ENCODE measurements at places on chromosomes 4 and X.

- DNase-seq, result no peak
These were observed 10.5 kb downstream of the ABLIM2 start for GRCh38 chr4:8148159-8148558.

- DNase-seq, result no peak
These were observed 137.9 kb upstream of the MAGEA10 start for GRCh38 chrX:152276277-152276676.

DNA sequence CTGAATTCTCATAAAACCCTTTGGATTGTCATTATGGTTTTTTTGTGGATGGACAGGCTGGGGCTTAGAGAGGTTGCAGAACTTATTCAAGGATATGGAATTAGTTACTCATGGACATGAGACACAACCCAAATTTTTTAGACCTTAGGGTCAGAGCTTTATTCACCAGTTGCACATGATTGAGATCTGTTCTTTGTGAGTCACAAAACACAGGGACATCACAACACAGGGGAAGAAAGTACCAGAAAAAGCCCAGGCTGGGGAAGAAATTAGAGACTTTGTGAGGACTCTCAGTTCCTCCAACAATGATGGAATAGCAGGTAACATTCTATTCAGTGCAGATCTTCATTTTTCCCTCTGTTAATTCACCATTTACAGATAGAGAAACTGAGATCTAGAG, 602.4 kb upstream of the CPEB2 start:
- DNase-seq, result no peak

- DNase-seq, result no peak
These were observed 58.2 kb upstream of the CASK start for GRCh38 chrX:41981481-41982013.

- no peak for DNase-seq
These were observed 28.8 kb downstream of the ATP8A1 start for GRCh38 chr4:42627885-42628646.

- no peak for DNase-seq
These were observed 28.5 kb upstream of the ANK2 start for GRCh38 chr4:113020966-113021365.

DNA sequence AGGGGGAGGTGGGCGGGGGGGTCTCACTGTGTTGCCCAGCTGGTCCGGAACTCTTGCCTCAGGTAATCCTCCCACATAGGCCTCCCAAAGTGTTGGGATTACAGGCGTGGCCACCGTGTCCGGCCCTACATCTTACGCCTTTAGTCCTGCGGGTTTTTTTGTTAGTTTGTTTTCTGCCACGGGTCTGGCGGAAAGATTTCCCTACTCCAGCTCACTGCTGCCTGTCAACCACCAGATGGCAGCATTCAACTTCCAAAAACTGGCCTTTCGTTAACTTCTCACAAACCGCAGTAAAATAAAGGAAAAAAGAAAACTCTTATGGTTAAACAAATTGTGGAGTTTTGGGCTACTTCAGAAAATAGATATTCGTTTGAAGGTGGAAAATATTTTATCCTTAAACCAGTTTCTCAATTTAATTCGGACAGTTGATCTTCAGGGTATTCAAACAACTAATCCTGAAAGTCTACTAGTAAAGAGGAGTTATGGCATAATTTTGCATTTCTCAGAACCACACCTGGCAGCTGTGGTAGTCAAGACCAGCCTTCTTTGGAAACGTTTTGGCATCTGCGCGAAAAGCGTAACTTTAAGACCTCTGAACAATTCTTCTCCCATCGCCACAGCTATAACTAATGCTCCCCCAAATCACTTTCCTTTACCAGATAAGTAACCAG, 41.1 kb downstream of the LUZP4 start:
- DNase-seq, result no peak

DNA sequence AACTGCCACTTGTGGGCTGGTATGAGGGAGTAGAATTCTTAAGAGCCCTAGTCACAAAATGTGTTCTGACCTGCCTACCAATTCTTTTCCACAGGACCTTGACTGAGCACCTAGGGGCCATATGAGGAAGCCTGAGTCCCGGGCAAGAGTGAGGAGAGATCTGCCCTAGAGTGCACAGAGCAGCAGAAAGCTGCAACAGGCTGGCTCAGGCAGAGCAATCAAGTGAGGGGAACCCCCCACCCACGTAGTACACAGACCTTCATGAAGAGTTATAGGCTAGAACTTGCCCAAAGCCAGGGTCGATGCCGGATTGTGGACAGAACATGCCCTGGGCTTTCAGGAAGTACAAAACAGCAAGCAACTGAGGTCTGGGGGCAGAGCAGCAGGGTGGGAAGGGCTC, 117.0 kb downstream of the SPOCK3 start:
- DNase-seq, result no peak

- DNase-seq, result no peak
These were observed 53.6 kb upstream of the RAB40AL start for GRCh38 chrX:102883491-102883890.

DNA sequence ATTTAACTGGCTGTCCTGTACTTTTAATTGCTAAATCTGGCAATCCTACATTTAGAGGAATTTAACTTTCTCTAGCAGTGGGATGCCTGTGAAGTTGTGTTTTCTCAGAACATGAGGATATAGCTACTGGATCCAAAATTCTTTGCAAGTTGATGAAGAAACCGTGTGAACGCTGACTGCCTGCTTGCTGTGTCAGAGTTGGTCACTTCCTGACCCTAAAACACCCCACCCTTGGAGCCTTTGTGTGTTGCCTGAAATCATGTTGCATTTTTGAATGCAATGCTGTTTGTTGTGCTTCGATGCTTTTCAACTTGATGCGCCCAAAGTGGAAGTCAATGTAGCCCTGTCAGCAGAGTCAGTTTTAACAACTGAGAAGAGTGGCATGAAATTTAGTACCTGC, 211.2 kb downstream of the ANK2 start:
- DNase-seq, result no peak

GRCh38 chr4:186002853-186003252, 66.1 kb upstream of the TLR3 start:
- DNase-seq, result no peak
